ENCODE measurements at places on chromosomes 5 and 9. TPM values are rescaled to one million over a fixed set of nuclear protein-coding genes. Genes with fewer than 3 reads are reported as not detected.

- DNase-seq, result no peak
Measured at GRCh38 chr9:22088717-22089061, 79.6 kb upstream of the CDKN2B start.

DNA sequence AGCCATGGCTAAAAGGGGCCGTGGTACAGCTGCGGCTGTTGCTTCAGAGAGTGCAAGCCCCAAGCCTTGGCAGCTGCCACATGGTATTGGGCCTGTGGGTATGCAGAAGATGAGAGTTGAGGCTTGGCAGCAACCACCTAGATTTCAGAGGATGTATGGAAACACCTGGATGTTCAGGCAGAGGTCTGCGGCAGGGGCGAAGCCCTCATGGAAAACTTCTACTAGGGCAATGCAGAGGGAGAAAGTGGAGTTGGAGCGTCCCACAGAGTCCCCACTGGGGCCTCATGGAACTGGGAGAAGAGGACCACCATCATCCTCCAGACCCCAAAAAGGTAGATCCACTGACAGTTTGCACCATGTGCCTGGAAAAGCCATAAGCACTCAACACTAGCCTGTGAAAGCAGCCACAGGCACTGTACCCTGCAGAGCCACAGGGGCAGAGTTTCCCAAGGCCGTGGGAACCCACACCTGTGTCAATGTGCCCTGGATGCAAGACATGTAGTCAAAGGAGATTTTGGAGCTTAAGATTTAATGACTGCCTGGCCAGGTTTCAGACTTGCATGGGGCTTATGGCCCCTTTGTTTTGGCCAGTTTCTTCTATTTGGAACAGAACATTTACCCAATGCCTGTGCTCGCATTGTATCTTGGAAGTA is 65.9 kb downstream of the DMXL1 start:
- no peak for DNase-seq

DNA sequence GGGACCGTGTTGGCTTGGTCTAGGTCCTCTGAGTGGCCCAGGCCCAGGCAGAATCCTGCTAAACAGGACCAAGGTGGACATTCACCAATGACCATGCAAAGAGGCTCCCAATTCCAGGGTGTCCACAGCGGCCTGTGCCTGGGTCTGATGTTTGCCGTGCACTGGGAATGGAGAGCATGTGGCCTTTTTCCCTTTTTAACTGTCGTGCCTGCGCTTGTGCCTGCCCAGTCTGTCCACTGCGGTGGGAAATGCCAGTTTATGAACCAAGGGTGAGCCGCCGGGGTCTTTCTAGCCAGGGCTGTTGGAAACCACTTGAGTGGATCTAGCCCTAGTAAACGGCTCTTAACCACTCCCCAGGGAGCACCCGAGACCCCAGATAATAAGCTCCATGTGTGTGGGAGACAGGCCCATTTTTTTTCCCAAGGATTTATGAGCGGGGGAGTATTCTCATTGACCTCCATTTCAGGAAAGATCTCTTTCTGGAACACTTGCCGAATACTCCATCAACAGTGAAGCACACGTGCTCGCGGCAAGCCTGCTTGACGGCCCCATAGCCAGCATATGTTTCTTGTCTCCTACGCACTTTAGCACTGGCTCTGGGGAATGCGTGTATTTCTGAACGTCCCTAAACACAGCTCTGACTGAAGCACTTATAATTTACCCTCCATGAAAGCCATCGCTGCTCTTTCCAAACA is 93.2 kb upstream of the PHYKPL start:
- peak; percentile 30 for DNase-seq

- DNase-seq, result no peak
Measured at GRCh38 chr9:123957168-123957721, 27.3 kb upstream of the DENND1A start.

GRCh38 chr9:33908749-33909148 is 91.8 kb downstream of the UBE2R2 start:
- DNase-seq, result no peak

ZMAT2 gene
- total RNA-seq, result 41.9 TPM

TAF11L10 gene
- not detected for total RNA-seq

ZFP37 gene
- total RNA-seq, result 7.7 TPM
